GM18507 (cell line): ENCODE measurements at places on chromosomes 2 and 18.

DNA sequence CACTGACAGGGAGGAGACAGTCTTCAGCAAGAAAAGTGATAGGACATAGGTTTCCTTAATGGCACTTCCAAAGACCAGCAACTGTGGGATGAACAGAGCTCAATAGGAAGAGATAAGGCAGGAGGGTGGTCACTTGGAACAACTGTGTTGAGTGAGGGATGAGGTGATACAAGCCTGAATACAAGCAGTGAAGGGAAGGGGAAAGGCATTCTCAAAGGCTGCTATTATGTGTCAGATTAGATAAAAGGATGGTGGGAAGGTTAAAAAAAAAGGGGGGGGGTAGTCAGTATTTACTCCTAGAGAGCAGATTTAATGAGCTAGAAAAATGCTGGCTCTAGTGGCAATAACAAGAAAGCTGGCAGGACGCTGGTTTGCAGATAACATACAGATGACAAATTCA, 25.7 kb downstream of the CCBE1 start:
- no peak for DNase-seq

DNA sequence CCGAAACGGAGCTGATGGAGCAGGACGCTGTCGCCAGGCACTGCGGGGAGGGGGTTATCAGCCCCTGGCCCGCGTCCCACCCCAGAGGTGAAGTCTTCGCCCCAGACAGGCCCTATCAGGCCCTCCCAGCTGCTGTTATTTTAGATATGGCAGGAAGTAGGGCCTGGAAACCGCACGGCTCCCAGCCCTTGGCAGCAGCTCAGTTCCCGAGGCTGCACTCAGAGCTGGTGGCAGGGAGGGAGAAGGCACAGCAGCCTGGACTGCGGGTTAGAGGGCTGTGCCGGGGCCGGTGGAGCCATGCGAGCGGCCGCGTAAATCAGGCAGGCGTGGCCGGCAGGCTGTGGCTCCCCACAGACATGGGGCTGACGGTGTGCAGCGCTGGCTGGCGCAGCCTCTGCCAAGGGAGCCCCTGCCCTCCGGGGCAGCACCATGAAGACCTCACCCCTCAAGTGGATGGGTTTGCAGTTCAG, 111.4 kb downstream of the NFATC1 start:
- no peak for DNase-seq

- no peak for DNase-seq
Measured at GRCh38 chr18:14089781-14090180, 42.5 kb downstream of the ZNF519 start.

DNA sequence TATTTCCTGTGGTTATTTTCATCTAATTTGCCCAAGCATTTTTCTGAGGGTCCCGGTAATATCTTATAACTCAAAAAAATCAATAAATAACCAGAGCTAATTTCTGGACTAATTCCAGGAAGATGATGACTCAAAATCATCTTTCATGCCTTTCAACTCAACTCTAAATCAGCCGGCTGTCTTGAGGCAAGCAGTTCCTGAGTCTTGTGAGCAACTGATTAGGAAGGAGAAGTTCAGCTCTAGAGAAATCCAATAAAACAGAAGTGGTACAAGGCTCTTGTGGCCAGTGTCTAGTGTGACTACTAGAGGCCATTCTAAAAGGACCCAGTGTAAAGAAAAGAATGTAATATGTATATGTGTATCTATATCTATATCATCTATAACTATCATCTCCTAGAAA, 890.4 kb downstream of the TRIB2 start:
- DNase-seq: no peak

DNA sequence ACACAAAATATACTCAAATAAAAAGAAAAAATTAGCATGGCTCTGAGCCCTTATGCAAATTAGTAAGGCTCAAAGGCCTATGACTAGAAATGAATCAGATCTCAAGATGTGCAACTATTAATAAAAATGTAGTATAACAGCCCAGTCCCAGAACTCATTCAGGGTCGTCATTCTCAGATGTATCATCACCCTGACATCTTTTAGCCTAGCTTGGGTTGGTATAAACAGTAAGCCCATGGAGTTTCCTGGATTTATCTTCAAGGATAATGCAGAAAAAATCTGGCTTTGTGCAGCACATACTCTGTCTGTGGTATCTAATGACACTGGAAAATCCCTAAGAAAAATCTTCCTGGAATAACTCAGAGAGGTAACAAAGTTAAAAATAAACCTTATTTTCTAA, 239.3 kb downstream of the ZNF385B start:
- DNase-seq: no peak
